NK-92 treated with Interleukin-12 subunit alpha and Interleukin-12 subunit beta, amount 100 ng/mL, for 24 hours (cell line): ENCODE measurements at places on chromosomes 3 and 15.

GRCh38 chr15:78979456-78980320 is 34.8 kb upstream of the CTSH start:
- no peak for DNase-seq

- no peak for DNase-seq
These were observed 75.1 kb upstream of the OSTN start for GRCh38 chr3:191123946-191124345.

DNA sequence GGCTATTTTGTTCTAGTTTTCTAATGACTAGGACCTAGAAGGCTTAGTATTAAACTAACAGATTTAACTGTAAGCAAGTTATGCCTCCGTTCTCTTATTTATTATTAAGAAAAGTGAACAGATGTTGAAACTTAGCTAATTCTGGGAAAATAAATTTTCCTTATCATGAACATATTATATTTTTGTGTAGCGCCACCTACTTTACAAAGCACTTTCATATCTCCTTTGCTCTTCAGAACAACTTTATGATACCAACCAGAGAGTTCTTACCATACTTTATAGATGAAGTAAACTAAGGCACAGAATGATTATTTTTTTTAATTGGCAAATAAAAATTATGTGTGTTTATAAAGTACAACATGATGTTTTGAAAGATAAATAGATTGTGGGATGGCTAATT is 59.4 kb downstream of the NME9 start:
- DNase-seq = no peak

DNA sequence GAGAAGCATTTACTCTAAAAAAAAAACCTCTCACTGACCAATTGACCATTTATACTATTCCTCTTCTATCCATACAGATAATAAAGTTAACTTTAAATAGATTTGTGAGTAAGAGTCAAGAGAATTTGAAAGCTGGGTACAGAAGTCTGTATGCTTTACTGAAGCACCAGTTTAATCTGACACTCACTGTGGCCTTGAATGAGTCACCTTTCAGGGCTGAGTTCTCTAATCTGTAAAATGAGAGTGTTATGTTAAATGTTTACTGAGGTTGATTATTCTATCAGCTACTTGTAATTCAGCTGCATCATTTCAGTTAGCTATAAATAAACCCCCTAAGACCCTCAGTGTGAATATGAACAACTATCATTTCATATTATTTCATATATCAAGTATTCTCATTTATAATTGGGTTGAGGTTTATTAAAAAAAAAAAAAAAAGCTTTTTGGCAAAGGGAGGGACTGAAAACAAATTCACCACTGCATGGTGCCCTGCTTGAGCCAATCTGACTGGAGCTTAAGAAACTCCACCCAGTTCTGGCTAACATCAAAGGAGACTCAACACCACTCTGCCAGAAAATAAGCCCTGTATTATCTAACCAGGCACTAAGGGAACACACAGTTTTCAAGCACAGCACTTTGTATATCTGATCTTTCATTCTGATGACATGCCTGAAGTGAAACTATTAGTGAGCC is 2.8 kb downstream of the MAP4 start:
- no peak for DNase-seq

DNA sequence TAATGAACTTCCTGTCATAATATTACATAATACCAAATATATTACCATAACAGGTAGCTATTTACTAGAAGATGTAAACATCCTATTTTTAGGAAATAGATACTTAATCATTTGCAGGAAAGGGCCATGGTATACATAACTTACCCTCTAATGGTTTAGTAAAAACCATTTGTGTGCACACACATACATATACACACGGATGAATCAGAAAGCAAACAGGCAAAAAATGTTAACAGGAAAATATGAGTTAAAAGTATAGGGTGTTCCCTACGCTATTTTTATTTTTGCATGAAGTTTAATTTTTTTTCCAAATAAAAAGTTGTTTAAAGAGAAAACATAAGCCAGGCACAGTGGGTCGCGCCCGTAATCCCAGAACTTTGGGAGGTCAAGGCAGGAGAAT is 34.6 kb downstream of the FAM174B start:
- DNase-seq = no peak

GRCh38 chr3:178823591-178824246 is 247.9 kb downstream of the ZMAT3 start:
- no peak for DNase-seq

GRCh38 chr3:187958432-187959003 is 195.4 kb upstream of the LPP start:
- no peak for DNase-seq

- no peak for DNase-seq
These were observed 4.3 kb downstream of the EPHB1 start for GRCh38 chr3:134799393-134799792.

DNA sequence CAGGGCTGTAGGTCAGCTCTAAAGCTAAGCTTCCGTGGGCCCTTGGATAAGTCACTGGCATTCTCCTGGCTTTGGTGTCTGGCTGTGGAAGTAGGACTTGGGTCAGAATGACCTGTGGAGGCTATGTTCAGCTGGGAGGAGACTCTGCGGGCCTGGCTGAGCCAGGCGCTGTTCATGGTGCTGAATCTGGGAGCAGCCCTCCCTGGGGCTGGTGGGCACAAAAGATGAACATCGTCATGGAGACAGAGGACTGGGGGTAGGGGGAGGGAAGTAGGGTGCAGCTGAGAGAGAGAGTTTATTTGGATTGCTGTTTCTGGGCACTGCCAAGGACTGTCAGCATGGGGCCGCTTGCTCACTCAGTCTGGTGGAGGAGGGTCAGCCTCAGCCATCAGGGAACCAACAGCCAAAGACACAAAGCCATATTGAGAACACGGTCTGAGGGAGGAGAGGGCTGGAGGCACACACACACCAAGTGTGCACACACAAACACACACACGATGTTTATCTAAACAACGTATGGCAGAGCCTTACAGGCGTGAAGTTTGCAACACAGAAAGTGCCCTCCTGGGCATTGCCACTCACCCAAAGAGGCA is 120.7 kb upstream of the LINGO1 start:
- DNase-seq = no peak

GRCh38 chr3:14775563-14775962 is 43.2 kb upstream of the FGD5 start:
- no peak for DNase-seq
